Stimulated activated CD4-positive, alpha-beta T cell treated with anti-CD3 and anti-CD28 coated beads, Interleukin-4, amount 100 ng/mL, for 1 hour (primary cell): ENCODE measurements at places on chromosomes 3 and 15.

- DNase-seq = no peak
Observed at GRCh38 chr3:120498556-120499346, 48.0 kb upstream of the FSTL1 start.

DNA sequence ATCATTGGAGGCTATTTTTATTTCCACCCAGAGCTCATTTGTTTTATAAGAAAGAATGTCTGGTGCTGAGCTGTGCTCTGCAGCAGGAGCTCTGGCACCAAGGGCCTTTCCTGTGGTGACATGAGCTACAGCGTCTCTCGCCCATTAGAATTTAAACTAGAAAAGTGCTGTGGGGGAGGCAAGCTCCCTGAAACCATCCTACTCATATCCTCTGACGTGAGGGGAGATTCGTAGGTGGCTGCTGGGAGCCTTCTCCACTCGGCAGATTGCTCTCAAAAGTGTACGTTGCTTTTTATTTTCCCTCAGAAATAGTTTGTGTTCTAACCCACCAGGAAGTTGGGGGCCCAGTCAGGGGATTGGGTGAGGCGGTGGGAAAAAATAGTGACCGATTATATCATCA lies 76.3 kb upstream of the ARHGEF3 start:
- peak; percentile 52 for DNase-seq

DNA sequence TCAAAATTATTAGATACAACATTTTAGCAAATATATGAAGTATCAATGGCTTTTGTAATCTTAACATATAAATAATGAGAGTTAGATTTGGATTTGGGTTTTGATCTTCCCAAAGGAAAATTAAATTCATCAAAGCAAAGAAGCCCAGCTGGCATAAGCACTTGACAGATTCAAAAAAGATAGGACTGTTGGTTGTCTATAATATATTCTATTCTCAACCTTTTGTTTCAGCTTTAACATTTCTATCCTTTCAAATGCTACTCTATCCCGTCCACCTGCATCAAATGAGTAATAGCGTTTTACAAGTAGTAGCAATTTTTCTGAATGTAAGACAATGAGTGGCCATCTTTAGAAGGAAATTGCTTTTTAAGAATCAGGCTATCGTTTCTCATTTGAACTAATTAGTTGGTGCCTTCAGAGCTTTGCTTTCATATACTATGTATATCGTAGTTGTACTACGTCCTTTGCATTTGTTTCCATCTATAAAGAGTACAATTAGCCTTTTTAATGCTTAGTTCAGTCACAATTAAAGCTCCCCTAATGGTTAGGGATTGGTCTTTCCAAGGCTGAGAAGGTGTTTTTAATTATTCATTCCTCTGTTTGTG lies 278.0 kb downstream of the UBE2E2 start:
- DNase-seq = no peak

GRCh38 chr3:118504906-118505305 lies 529.7 kb downstream of the IGSF11 start:
- DNase-seq = no peak

- DNase-seq = no peak
Observed at GRCh38 chr15:70440416-70441138, 322.8 kb downstream of the UACA start.

GRCh38 chr15:61915640-61916039 lies 144.6 kb downstream of the VPS13C start:
- DNase-seq = no peak
